Dermis blood vessel endothelial cell (primary cell): ENCODE measurements at places on chromosomes 5 and 9. TPM values are rescaled to one million over a fixed set of nuclear protein-coding genes. Genes with fewer than 3 reads are reported as not detected.

The BSPRY gene
- total RNA-seq = not detected in 2 replicates

The IL7R gene
- 0.51 and 2.2 TPM in 2 replicates for total RNA-seq

The PCDHB14 gene
- 0.98 and 1.0 TPM in 2 replicates for total RNA-seq

The AJM1 gene
- 1.0 TPM in 2 replicates for total RNA-seq

The PCDHA4 gene
- total RNA-seq = 0.17 and 0.23 TPM in 2 replicates

The CD72 gene
- 0.14 TPM in 1 of 2 replicates, not detected in the other for total RNA-seq

The OSMR gene
- total RNA-seq = 24.2 and 30.0 TPM in 2 replicates

The N4BP3 gene
- total RNA-seq = 43.9 and 49.4 TPM in 2 replicates

The ZNF79 gene
- total RNA-seq = 11.8 and 14.8 TPM in 2 replicates

The CHSY3 gene
- total RNA-seq = 2.5 and 3.9 TPM in 2 replicates

The CCL21 gene
- 1.4 and 2.5 TPM in 2 replicates for total RNA-seq

The MLLT3 gene
- total RNA-seq = 7.3 and 13.8 TPM in 2 replicates

The MYOZ3 gene
- 0.17 and 0.37 TPM in 2 replicates for total RNA-seq

The SLC6A19 gene
- not detected in 2 replicates for total RNA-seq

The TOPORS gene
- 39.6 and 53.3 TPM in 2 replicates for total RNA-seq

The CCDC183 gene
- total RNA-seq = 0.37 and 1.0 TPM in 2 replicates

The FRMPD1 gene
- not detected in 2 replicates for total RNA-seq

The DNLZ gene
- 15.4 and 34.5 TPM in 2 replicates for total RNA-seq

The DMGDH gene
- 0.68 and 1.4 TPM in 2 replicates for total RNA-seq

The MOB3B gene
- 0.85 and 2.1 TPM in 2 replicates for total RNA-seq

The RGS7BP gene
- total RNA-seq = 0.17 and 0.19 TPM in 2 replicates

The C7 gene
- under 0.01 and 0.28 TPM in 2 replicates for total RNA-seq

The KCNIP1 gene
- 20.8 and 24.1 TPM in 2 replicates for total RNA-seq

The PTPRD gene
- total RNA-seq = 3.2 and 16.1 TPM in 2 replicates

The TNPO1 gene
- 475 and 624 TPM in 2 replicates for total RNA-seq

The DCTN3 gene
- 65.3 and 74.4 TPM in 2 replicates for total RNA-seq

The MAMDC4 gene
- total RNA-seq = 2.0 and 5.1 TPM in 2 replicates

The SVEP1 gene
- under 0.01 and 0.05 TPM in 2 replicates for total RNA-seq

The C5orf58 gene
- total RNA-seq = not detected in 2 replicates

The GFRA3 gene
- total RNA-seq = not detected in 2 replicates

The NUTM2F gene
- total RNA-seq = not detected in 2 replicates

The ZDHHC11 gene
- 0.33 and 1.7 TPM in 2 replicates for total RNA-seq

The TTC16 gene
- not detected in 2 replicates for total RNA-seq

The CRHBP gene
- 0.17 and 0.19 TPM in 2 replicates for total RNA-seq

The ASS1 gene
- 4.0 and 9.5 TPM in 2 replicates for total RNA-seq

The STPG3 gene
- total RNA-seq = 0.34 TPM in 1 of 2 replicates, not detected in the other

The RORB gene
- under 0.01 and 0.09 TPM in 2 replicates for total RNA-seq

The TICAM2 gene
- 0.17 and 0.93 TPM in 2 replicates for total RNA-seq

The SMIM32 gene
- total RNA-seq = not detected in 2 replicates

The LCN9 gene
- not detected in 2 replicates for total RNA-seq

The FGFR4 gene
- total RNA-seq = 2.6 and 8.1 TPM in 2 replicates

The SLC34A3 gene
- total RNA-seq = not detected in 2 replicates

The CCDC171 gene
- total RNA-seq = 0.68 and 0.98 TPM in 2 replicates

The LCN12 gene
- not detected in 2 replicates for total RNA-seq

The AGXT2 gene
- 0.05 TPM in 1 of 2 replicates, not detected in the other for total RNA-seq

The MAMDC2 gene
- 2.9 and 6.7 TPM in 2 replicates for total RNA-seq

The TEX48 gene
- not detected in 2 replicates for total RNA-seq

The SPINK13 gene
- total RNA-seq = not detected in 2 replicates

The MSX2 gene
- 0.05 and 0.17 TPM in 2 replicates for total RNA-seq

The WDR31 gene
- total RNA-seq = 0.17 and 0.37 TPM in 2 replicates
